ENCODE measurements at places on chromosomes 4 and X.
A peak's percentile ranks its signal among the peaks of the same experiment; 100 is the strongest.

DNA sequence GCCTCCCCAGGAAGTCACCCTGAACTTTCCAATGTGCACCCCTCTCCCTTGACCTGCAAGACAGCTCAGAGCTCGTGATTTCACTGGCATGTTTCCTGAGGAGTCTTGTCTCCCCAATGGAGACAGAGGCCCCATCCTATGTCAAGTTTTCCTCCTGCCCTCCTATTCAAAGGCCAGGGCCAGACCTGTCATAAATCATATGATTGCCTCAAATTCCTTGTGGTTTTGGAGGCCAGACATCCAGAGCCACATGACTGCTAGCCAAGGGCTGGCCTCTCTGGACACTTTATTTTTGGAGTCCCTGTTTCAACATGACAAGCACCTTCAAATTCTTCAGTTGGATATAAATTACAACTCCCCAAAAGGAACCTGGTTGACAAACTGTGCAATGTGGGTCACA lies 76.0 kb upstream of the TFDP3 start:
- DNase-seq: no peak

- no peak for DNase-seq
Observed at GRCh38 chr4:13765539-13765938, 138.0 kb upstream of the BOD1L1 start.

DNA sequence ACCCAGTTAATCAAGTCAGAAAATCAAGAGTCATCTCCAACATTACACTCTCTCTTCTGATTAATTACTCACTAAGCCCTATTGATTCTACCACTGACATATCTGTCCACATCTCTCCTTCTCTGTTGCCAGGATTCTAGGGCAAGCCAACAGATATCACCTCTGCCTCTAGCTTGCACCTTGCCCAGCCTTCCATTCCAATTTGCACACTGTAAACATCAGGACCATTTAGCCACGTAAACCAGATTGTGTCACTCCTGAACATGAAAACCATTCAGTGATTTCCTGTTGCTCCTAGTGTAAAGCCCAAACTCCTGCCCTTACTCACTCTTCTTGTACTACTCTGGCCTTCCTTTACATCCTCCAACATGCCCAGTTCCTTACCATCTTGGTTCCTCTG lies 68.0 kb upstream of the PLS3 start:
- DNase-seq: no peak

- no peak for DNase-seq
Observed at GRCh38 chr4:87075876-87076275, 141.1 kb downstream of the AFF1 start.

GRCh38 chr4:158856852-158857251 lies 88.0 kb downstream of the FNIP2 start:
- DNase-seq: no peak

- DNase-seq: no peak
Observed at GRCh38 chr4:186272699-186273391, 6.9 kb downstream of the F11 start.

- no peak for DNase-seq
Observed at GRCh38 chr4:24411806-24412205, 172.5 kb downstream of the DHX15 start.

DNA sequence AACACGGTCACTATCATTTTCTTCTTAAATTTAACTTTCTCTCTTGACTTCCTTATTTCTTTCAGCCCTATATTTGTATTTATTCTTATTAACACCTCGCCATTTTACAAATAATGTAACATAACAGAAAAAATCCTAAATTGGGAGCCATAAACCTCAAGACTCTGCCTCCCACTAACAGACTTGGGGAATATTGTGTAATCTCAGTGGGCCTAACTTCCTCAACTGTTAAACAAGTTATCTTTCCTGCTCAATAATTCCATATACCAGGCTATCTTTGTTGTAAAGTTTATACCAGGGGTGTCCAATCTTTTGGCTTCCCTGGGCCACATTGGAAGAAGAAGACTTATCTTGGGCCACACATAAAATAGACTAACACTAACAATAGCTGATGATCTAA lies 26.2 kb downstream of the PRSS12 start:
- no peak for DNase-seq

- DNase-seq: no peak
Observed at GRCh38 chrX:142249721-142250120, 44.6 kb upstream of the MAGEC2 start.

DNA sequence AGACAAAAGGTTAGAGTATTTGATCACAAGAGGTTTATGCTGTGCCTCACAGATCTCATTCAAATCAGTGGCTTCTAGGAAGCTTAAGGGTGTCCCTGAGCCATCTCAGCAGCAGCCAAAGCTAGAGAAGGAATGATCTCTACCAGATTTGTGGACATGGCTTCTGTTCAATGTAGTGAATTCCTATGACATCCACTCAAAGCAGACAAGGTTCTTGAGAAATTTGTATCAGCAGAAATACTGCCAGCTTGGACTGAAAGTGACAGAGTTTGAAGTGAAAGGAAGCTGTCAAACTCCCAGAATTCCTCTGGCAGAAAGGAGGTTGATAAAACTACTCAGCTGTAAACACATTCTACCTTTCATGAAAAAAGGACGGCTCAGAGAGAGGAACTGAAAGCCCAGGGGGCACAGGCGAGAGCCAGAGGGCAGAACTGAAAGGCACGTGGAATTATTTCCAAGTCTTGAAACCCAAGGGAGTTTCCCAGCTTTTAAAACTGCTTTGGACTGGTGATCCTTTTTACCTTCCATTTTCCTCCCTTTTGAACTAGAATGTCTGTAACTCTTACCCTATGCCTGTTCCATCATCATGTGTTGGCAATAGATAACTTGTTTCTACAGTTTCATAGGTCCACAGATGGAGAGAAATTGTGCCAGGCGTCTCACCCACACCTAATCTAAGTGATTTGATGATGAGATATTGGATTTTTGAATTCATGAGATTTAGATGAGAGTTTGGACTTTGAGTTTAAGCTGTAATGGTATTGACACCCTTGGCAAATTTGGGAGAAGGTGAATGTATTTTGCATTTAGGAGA lies 14.5 kb upstream of the MED14 start:
- no peak for DNase-seq

- no peak for DNase-seq
Observed at GRCh38 chrX:129577473-129577872, 37.4 kb downstream of the OCRL start.

GRCh38 chr4:141238186-141238585 lies 17.5 kb downstream of the ZNF330 start:
- DNase-seq: no peak

DNA sequence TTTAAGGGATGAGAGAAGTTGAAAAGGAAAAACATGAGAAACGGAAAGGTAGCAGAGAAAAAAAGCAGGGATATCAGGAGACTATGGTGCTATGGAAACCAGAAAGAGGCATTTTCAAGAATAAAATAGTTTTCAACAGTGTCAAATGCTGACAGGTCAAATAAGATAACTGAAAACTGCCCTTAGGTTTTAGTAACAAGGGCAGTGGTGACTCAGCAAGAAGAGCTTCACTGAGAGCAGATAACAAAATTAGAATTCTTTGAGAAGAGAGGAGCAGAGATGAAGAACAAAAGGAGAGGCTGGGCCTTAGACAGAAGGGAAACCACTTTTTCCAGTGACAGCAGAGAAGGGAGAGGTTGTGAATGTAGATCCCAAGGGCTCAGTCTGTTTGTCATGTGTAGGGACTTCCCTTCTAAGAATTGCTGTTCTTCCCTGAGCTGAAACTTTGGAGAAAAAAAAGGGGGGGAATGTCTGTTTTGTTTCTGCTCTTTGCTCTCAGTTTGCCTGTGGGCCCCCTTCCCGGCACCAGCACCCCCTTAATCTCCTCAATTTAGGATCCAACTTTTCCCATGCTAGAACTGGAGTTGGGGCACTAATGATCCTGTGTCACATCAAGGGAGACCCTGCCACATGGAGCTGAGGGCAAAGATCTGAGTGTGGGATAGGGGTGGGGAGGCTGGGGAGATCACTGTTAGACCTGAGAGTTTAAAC lies 26.8 kb upstream of the MAGEA10 start:
- no peak for DNase-seq

GRCh38 chr4:77697860-77698590 lies 92.4 kb downstream of the CXCL13 start:
- DNase-seq: peak; percentile 29

GRCh38 chr4:87498446-87498900 lies 30.7 kb downstream of the SPARCL1 start:
- peak; percentile 10 for DNase-seq

DNA sequence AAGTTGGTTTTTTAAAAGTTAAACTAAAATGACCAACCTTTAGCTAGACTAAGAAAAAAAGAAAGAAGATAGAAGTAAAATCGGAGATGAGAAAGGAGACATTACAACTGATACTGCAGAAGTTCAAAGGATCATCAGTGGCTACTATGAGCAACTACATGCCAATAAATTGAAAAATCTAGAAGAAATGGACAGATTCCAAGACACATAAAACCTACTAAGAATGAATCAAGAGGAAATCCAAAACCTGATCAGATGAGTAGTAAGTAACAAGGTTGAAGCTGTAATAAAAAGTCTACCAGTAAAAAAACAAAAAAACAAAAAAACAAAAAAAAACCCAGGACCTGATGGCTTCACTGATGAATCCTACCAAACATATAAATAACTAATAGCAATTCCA lies 16.1 kb downstream of the IQCM start:
- no peak for DNase-seq

GRCh38 chr4:13413729-13414437 lies 70.3 kb downstream of the RAB28 start:
- DNase-seq: no peak

DNA sequence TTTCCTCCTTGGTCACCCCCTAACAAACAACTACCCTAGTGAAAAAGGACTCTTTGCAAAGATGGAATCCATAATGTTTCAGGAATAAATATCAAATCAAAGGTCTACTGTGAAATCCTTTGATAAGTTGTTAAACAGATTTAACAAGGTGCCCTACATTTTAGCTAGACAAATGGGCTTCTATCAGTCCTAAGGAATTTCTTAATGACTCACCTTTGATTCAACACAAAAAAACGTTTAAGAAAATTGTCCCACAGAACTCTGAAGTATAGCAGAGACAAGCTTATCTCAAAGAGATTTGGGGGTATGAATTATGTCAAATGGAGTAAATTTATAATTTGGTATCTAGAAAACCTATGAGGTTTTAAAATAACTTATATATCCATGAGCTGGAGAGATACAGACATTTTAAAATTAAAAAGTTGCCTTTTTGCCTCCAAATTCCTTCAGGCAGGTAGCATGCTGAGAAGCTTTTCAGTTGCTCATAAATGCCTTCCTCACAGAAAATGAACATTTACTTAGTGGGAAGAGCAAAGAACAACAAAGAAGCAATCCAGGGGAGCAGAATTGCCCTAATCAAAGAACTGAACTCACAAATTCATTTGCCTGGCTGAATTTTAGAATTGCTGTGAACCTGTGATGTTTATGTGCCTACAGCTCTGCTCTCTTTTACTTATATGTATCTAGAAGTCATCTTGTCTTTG lies 649.3 kb downstream of the STPG2 start:
- no peak for DNase-seq

DNA sequence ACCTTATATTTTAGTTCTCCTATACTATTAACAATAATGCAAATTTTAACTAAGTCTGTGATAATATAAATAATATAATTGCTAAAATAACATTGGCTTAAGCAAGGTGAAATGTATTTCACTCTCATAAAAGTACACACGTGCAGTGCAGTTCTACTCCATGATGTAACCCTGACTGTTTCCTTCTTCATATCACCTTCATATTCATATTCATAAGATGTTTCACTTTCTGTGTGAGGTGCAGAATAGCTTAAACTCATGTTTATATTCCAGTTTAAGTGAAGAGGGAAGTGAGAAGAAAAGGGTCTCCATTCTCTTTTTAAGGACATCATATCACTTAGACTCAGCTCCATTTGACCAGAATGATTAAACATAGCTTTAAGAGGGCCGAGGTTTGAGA lies 1810.0 kb upstream of the PCDH10 start:
- DNase-seq: no peak

DNA sequence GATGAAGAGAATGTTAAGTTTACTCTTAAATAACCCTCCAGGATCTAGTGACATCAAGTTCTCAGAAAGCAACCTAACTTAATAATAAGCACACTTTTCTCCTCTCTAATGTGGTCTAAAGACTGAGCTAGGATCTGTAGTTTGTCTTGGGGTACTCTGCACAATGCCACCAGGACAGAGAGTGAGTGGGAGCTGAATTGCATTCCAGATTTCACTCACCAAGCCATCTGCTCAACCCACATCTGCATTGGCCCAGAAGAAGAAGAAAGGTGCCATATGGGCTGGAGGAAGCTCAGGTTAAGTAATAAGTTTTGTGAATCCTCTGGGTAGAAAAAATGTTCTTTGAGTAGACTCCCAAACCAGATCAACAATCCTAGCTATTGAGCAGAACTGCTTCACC lies 384.6 kb downstream of the PPP3CA start:
- DNase-seq: no peak

DNA sequence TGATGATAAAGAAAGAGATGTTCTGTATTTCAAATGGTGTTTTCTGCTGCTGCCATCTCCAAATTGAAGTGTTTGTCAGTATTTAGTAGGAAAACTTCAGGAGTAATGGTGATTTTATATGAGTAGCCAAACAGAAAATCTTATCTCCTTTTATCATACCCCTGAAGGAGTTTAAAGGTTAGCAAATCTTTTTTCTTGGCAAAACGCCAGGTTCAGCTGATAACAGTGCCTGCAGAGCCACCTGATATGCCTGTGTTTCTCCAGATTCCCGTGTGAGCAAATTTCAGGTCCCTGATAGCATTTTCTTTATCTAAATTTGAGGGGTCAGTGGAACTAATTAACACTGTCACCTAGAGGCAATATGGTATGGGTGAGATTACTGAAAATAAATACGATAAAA lies 65.8 kb upstream of the ETNPPL start:
- no peak for DNase-seq

GRCh38 chr4:142367418-142368180 lies 478.5 kb downstream of the INPP4B start:
- no peak for DNase-seq

DNA sequence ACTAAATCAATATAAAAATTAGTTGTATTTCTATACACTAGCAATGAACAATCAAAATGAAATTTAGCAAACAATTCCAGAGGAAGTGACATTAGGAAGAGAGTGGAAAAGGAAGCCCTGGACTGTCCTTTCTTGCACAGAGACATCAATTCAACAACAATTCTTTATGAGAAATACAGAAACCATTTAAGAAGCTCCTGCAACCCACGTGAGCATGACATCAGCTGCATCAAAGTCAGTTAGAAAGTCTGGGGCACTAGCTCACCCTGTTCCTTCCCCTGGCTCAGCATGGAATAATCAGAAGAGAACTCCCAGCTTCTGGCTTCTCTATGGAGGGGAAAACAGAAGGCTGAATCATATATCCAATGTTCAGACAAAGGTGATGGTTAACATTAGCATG lies 48.6 kb upstream of the STARD8 start:
- no peak for DNase-seq

DNA sequence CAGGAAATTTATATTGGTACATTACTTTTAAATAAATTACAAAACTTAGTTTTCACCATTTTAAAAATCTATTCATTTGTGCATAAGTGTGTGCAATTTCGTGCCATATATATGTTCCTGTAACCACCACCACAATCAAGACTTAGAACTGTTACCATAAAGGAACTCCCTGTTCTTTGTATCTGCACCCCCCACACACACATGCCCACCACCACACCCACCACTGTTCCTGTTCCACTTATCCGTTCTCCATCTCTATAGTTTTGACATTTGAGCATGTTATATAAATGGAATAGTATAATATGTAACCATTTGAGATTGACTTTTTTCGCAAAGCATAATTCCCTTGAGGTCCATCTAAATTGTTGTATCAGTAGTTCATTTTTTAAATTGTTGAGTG lies 73.7 kb downstream of the TAF1 start:
- no peak for DNase-seq

- DNase-seq: no peak
Observed at GRCh38 chrX:13373431-13374187, 53.8 kb upstream of the ATXN3L start.

GRCh38 chr4:8597791-8598190 lies 5.2 kb downstream of the CPZ start:
- no peak for DNase-seq

Measured in right kidney (tissue), 9 donors.